ENCODE measurements at places on chromosomes 7 and 10. TPM values are rescaled to one million over a fixed set of nuclear protein-coding genes. Genes with fewer than 3 reads are reported as not detected.

GRCh38 chr7:73537051-73537450, 15.0 kb upstream of the BAZ1B start:
- peaks cover 35% of the 10 kb centered on the region for H3K36me3 ChIP-seq
- H3K27me3 ChIP-seq, result no peaks in the 10 kb centered on the region
- no peak for DNase-seq
- H3K27ac ChIP-seq, result no peak overlapping the region
- H3K4me1 ChIP-seq, result no peaks in the 10 kb centered on the region

- no peaks in the 10 kb centered on the region for H3K27me3 ChIP-seq
- no peak overlapping the region for H3K4me3 ChIP-seq
- H3K4me1 ChIP-seq, result peaks cover 23% of the 10 kb centered on the region
- no peaks in the 10 kb centered on the region for H3K36me3 ChIP-seq
These were observed 347.9 kb upstream of the MEOX2 start for GRCh38 chr7:16034353-16034752.

- H3K4me3 ChIP-seq, result no peak overlapping the region
- H3K36me3 ChIP-seq, result no peaks in the 10 kb centered on the region
- H3K4me1 ChIP-seq, result no peaks in the 10 kb centered on the region
- DNase-seq, result no peak
These were observed 20.4 kb upstream of the KNDC1 start for GRCh38 chr10:133139551-133140065.

DNA sequence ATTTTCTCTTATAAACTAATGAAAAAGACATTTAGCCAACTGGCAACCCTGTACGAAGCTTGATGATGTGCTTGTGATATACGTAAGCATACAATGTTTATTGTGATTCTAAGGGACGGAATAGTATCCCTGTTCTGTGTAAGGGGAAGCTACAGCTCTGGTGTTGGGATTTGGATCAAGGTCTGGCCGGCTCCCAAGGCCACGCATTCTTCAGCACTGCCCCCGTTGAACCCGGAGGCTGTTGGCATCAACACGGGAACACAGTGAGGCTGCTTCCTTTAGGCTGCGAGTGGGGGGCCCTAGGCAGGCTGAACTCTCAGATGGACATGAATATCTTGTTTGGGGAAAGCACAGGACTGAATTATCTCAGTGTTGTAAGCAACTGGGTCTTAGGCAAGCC, 180.6 kb downstream of the CAMK1D start:
- peaks cover 8% of the 10 kb centered on the region for H3K4me1 ChIP-seq
- no peaks in the 10 kb centered on the region for H3K27me3 ChIP-seq
- no peak overlapping the region for H3K4me3 ChIP-seq

- H3K27ac ChIP-seq, result peak overlapping the region; percentile 91
- no peaks in the 10 kb centered on the region for H3K27me3 ChIP-seq
- DNase-seq, result peak; percentile 50
- peak overlapping the region; percentile 63 for H3K4me3 ChIP-seq
- H3K4me1 ChIP-seq, result peaks cover 21% of the 10 kb centered on the region
These were observed 676 bp downstream of the PLAC9 start for GRCh38 chr10:80133206-80133605.

DNA sequence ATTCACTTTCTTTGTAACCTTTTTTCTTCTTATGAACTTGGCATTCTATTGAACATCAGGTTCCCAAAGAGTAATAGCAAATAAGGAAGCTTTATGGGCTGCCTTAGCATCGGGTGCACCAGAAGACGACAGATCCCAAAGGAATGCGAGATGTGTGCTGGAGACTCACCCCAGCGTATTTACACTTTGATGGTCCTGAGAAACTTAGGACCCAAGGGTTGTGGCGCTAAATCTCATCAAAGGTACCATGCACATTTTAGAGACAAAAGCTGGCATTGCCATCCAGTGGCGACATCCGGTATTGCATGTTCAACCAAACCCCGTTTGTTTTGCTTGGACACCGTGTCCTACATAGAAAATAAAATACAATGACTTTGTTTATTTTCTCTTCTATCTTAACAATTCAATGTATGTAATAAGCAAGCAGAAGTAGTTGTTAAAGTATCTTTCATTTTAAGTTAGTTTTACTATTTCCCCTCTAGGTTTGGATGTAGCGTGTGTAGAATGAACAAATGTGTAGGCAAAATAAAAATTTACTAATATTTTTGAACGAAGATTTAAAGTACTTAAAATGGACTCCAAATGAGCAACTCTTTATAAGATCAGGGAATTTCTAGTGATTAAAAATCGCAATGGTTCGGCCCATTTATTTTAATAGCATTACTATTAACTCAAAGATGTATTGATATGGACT, 1154.8 kb downstream of the GATA3 start:
- no peaks in the 10 kb centered on the region for H3K36me3 ChIP-seq
- H3K27ac ChIP-seq, result no peak overlapping the region
- peak; percentile 39 for DNase-seq

DNA sequence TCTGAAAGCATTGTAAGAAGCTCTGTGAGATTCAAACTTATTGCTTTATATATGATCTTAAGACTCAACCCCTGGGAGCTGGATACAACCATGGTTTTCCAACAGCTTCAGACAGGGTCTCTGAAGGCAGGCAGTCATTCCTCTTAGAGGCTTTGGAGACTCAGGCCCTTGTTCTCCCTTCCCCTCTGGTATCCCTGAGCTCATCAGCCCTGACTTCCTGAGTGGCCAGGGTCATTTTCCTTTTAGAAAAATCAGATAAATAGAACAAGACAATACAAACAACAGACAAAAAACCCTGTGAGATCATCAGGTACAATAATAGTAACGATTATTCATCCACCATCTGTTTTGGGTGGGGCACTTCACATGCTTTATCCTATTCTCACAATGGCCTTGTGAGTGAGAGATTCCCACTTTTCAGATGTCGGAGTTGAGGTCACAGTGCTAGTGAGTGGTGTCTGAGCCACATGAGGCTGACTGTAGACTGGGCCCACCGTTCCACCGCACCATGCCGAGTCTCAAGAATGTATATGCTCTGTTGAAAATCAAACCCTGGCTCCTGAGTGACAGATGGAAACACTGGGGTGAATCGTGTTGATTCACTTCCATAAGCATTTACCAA, 144.2 kb downstream of the CXCL12 start:
- no peak for DNase-seq
- H3K4me3 ChIP-seq, result no peak overlapping the region
- no peak overlapping the region for H3K27ac ChIP-seq
- H3K4me1 ChIP-seq, result no peaks in the 10 kb centered on the region

- H3K4me1 ChIP-seq, result peaks cover 36% of the 10 kb centered on the region
- H3K36me3 ChIP-seq, result peaks cover 34% of the 10 kb centered on the region
- peak overlapping the region; percentile 64 for H3K27ac ChIP-seq
- H3K27me3 ChIP-seq, result no peaks in the 10 kb centered on the region
These were observed 16.8 kb downstream of the TRIM8 start for GRCh38 chr10:102660888-102661657.

GRCh38 chr7:27221201-27221797, 21.3 kb upstream of the EVX1 start:
- H3K27ac ChIP-seq, result no peak overlapping the region
- H3K4me3 ChIP-seq, result no peak overlapping the region
- H3K4me1 ChIP-seq, result peaks cover 5% of the 10 kb centered on the region
- H3K27me3 ChIP-seq, result peaks cover 98% of the 10 kb centered on the region

DNA sequence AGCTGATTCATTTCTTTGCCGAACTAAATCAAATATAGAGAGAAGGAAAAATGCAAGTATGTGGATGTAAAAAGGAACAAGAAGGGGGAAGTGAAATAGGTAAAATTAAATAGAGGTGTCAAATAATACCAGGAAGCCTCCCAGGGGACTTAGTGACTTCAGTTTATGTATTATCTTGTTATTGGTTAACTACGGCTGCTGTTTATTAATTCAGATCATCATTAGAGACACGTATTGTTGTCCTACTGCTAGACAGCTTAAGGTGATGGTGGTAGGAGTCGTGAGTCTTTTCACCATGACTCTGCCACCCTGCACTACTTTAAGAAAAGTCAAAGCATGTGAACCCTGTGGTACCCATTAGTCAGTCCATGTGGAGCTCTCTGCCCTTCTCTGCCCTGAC, 289.1 kb downstream of the PRKG1 start:
- no peak for DNase-seq
- no peaks in the 10 kb centered on the region for H3K4me1 ChIP-seq
- H3K36me3 ChIP-seq, result no peaks in the 10 kb centered on the region
- no peak overlapping the region for H3K4me3 ChIP-seq

FAM107B gene
- total RNA-seq, result 6.2 TPM

PWWP2B gene
- total RNA-seq, result 12.7 TPM

LIPK gene
- not detected for total RNA-seq

C10orf62 gene
- total RNA-seq, result 1.3 TPM

ICA1 gene
- 51.2 TPM for total RNA-seq

VAX1 gene
- total RNA-seq, result not detected
